CD4-positive, alpha-beta T cell treated with Interleukin-15 for 4 hours (primary cell): ENCODE measurements at places on chromosomes 1 and 21.

DNA sequence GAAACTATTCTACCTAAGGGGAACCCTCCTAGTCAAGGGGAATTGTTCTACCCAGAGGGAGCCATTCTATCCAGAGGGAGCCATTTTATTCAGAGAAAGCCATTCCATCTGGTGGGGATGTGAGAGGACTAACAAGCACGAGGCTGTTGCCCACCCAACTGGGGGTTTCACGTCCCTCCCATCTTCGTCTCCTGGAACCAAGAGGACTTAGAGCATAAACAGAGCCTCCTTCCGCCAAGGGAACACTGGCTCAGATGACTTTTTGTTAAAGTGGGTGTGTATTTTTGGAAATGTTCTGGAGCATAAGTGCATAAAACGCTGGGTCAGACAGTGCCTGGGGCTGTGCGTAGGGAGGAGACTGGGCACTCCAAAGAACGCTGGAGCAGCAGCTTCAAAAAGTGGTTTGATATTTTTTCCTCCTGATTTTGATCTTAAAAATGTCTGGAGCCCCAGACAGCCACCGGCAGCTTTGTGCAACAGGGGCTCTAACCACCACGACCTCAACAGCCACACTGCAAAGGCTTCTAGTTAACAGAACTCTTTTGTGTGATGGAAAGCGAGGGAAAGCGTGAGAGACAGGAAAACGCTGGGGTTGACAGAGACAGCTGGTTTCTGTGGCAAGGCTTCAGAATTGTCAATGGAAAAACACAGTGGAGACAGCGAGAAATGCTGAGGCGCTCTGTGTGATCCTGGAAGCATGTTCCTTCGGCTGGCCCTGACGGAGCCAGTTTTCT, 363.6 kb upstream of the CAMK1G start:
- DNase-seq = no peak

DNA sequence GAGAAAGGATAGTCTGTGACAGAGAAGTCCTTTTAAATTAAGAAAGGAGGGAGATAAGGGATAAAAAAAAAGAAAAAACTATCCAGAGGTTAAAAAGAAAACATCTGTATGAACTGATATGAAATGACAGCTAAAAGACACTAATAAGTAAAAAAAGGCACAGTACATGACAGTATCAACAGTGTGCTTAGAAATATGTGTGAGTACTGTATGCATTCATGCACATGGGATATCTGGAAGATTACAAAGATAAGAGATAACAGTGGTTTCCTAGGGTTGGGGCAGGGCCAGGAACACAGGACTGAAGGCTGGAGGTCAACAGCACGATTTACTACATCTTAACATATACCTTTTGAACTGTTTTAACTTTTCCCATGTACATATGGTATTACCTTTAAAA, 13.3 kb downstream of the PTP4A2 start:
- no peak for DNase-seq

DNA sequence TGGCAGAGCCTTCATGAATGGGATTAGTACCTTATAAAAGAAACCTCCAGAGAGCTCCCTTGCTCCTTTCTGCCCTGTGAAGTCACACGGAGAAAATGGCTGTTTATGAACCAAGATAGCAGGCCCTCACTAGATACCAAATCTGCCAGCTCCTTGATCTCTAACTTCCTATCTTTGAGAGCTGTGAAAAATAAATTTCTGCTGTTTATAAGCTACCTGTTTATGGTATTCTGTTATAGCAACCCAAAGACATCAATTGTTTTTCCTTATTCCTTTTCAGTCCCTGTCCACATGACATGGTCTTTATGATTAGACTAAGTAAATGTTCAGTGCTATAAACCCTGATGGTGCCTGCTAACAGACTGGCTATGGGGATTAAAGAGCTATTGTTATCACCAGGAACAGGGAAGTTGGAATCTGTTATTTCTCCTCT, 9.7 kb upstream of the STIL start:
- DNase-seq = no peak

DNA sequence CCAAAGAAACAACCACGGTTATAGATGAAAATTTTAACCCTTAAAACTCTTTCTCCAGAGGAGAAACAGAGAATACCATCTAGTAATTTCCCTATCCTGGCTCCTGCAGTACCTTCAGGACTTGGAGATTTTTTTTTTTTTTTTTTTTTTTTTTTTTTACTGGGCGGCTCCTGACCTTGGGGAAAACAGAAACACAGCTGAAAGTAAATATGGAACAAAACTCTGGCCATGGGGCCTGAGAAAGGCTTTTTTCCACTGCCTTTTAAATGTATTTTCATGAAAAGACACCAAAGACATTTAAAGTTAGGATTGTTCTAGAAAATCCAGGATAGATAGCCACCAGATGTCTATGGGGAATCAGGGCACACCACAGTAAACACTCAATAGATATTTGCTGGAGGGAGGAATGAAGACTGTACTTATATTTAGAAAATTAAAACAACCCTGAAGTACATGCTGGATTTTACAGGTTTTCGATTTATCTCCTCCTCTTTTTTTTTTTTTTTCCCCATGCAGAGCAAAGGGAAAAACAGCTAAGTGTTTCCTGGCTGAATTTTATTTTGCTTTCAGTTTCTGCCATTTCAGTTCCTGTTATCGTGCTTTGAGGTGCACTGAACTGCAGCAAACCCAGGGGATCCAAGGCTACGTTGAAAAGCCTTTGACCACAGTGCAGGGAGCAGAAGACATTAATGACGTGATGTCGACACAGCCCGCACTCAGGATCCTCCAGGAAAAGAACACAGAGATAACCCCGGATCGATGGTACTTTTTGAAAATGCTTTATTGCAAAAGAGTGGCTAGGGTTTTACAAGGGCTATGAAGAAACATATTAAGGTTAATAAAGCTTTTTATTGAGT, 35.7 kb upstream of the CNN3 start:
- peak; percentile 12 for DNase-seq

GRCh38 chr1:92117526-92117925, 37.4 kb downstream of the BTBD8 start:
- DNase-seq = no peak

- no peak for DNase-seq
These were observed 7.8 kb upstream of the RBBP5 start for GRCh38 chr1:205129447-205130029.

DNA sequence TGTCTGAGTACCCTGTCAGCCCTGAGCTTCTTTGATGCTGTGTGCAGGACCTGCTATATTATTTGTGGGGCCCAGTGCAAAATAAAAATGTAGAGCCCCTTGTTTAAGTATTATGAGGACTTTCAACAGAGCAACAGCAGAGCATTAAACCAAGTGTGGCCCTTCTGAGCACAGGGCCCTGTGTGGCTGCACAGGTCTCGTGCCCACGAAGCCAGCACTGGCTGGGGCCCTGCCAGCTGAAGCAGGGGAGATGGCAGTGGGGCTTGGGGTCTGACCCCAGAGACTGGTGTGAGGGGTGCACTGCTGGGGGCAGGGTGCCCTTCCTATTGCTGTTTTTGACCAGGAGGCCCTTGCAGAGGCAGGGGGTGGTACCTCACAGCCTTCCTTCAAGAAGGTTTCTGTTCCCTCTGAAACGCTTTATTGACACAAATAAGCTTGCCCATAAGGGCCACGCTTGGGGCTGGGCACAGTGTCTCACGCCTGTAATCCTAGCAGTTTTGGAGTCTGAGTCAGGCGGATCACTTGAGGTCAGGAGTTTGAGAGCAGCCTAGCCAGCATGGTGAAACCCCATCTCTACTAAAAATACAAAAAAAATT, 2.2 kb upstream of the SEMA4A start:
- no peak for DNase-seq

- DNase-seq = no peak
These were observed 15.4 kb downstream of the HDAC1 start for GRCh38 chr1:32307324-32307723.

DNA sequence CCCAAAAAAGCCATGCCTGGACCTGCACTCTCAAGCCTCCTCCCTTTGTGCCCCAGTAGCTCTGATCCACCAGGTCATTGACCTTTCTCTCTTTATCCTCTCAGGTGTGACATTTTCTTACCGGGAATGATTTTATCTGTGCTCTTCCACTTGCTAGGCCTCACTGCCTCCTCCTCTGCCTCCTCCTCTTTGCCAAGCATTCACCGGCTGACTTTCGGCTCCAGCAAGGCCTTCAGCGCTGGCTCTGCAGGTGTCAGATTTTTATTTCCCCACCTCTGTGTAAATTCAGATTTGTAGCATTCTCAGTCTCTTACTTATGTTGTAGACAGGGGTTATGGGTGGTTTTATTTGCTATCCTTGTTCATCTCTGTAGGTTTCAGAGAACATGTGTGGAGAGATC, 91.5 kb downstream of the ST6GALNAC5 start:
- DNase-seq = no peak

DNA sequence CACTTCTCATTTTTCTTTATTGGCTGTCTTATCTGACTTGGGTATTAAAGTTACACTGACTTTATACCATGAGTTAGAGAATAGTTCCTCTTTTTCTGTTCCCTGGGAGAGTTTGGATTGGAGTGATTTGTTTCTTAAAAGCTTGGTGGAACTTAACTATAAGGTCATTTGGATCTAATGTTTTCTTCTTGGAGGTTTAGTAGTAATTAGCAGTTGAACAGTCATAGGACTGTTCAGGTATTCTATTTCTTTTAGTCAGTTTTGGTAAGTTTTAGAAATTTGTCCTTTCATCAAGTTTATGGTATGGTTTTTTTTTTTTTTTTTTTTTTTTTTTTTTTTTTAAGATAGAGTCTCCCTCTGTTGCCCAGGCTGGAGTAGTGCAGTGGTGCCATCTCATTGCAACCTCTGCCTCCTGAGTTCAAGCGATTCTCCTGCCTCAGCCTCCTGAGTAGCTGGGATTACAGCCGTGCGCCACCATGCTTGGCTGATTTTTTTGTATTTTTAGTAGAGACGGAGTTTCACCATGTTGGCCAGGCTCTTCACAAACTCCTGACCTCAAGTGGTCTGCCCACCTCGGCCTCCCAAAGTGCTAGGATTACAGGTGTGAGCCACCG, 6.3 kb downstream of the TTC3 start:
- DNase-seq = no peak

DNA sequence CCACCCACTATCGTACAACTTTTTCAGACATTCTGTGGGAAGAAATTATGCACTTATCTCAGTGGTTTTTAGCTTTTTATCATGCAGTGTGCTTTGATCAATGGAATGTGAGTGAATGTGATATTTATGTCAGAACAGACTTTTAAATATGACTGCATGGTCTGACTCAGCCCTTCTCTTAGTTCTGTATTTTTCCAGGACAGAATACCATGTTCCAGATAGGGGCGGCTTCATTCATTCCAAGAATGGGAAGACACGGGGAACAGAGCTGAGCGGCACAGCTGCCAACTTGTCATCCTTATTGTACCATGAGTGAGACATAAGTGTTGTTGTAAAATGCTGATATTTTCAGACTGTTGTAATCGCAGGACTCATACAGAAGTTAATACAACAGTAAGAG, 214.6 kb upstream of the NCAM2 start:
- DNase-seq = no peak

DNA sequence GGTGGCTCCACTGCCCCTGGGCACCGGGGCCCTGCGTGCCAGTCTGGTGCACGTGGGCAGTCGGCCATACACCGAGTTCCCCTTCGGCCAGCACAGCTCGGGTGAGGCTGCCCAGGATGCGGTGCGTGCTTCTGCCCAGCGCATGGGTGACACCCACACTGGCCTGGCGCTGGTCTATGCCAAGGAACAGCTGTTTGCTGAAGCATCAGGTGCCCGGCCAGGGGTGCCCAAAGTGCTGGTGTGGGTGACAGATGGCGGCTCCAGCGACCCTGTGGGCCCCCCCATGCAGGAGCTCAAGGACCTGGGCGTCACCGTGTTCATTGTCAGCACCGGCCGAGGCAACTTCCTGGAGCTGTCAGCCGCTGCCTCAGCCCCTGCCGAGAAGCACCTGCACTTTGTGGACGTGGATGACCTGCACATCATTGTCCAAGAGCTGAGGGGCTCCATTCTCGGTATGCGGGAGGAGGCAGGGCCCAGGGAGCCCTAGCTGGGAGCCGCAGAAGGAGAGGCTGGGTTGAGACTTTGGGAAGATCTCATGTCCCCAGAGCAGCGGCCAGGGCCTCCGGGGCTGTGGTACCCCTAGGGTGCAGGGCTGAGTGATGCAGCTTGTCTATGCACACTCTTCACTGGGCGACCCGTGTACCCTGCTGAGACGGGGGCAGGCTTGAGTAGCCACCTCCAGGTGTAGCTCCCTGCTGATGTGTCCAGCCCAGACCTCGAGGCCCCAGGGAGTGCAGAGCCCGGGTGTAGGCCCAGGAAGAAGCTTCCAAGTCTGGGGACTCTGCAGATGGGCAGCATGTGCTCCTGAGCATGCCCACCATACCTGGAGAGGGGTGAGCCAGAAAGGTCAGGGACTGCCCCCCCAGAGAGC, 1.8 kb downstream of the VWA1 start:
- DNase-seq = no peak

- no peak for DNase-seq
These were observed 164.7 kb upstream of the CTTNBP2NL start for GRCh38 chr1:112231331-112231730.

DNA sequence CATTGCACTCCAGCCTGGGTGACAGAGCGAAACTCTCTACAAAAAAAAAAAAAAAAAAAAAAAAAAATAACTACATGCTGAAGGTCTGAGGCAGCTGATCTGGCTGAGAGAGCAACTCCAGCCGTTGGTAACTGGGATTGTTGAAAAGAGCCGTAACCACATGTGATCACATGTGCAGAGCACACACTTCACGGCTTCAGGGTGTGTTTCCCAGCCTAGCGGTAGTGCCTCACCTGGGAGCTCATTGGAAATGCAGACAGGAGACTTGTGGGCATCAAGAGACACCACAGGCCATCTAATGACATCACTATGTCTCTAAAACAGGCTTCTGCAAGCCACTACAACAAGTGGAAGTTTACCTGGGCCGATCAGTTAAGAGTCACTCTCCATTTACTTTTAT, 11.8 kb upstream of the OTUD7B start:
- no peak for DNase-seq

DNA sequence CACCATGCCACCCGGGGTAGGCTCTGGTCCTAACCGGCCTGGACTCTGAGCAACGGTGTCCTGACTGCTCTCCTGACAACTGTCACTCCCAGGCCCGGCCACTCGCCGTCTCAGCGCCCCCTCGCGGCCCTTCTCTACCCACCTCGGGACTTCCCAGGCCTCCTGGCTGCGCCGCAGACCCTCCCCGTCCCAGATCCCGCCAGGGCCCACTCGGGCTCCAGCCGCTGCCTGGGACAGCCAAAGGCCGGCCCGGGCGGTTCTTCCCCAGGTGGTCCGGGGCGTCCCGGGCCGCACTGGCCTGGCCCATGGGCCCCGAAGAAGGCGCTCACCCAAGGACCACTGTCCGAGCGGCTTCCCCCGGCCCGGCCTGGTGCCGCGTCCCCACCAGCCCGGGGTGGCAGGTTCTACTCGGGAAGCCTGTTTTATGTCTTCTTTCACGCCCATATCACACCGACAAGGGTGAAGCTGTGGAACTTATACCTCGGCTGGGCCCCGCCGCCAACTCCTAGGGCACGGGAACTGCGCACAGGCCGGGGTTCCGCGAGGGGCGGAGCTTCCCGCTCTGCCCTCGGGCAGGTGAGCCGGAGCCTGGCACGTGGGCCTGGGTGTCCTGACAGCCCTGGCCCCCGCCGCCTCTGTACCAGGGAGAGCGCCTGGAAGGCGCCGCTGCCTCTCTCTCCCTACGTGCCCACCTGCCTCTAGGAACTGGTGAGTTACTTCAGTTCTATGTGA, 138.3 kb downstream of the TTLL7 start:
- peak; percentile 64 for DNase-seq

GRCh38 chr21:18831942-18832676, 428.5 kb upstream of the TMPRSS15 start:
- DNase-seq = no peak

GRCh38 chr1:4754816-4755215, 100.4 kb downstream of the AJAP1 start:
- DNase-seq = no peak
